CD4-positive, alpha-beta T cell (primary cell): ENCODE measurements at places on chromosomes 13 and 19. TPM values are rescaled to one million over a fixed set of nuclear protein-coding genes. Genes with fewer than 3 reads are reported as not detected.

DNA sequence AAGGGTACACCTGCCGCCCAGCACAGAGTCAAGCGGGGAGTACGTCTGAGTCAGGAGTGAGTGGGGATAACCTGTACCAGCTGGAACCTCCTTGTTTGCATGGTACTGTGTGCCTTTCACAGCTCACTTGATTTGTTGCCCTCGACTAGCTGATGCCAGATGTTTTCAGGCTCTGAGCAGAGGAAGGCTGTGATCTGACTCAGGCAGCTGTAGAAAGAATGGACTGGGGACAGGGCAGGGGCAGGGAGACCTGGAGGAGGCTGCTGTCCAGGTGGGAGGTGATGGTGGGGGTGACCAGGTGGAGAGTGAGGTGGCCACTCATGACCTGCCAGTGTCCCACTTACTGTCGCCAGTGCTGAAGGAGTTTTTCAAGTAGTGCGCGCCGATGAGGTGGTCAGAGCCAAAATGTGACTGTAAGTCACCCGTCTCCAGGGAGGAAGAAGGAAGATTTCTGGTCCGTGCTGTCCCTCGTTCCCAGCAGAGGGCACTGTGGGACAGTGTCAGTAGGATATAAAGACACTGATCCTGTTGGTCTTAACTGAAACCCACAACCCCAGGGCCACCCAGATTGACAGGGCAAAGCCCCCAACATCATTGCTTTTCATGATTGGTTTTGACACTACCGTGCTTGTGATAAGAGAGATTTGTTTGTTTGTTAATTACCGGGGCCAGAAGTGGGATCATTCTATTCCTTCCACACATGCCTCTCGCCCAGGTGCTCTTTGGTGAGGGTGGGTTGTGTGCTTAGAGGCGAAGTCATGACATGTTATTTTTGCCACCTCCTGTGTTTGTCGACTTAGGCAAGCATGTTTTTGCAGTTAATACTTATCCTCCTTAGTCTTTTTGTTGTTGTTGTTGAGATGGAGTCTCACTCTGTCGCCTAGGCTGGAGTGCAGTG lies 128.4 kb downstream of the DPF1 start:
- DNase-seq = peak; percentile 24

- DNase-seq = no peak
These were observed 37.9 kb downstream of the OR10H4 start for GRCh38 chr19:15986701-15987100.

- no peak for DNase-seq
These were observed 87.9 kb upstream of the WASF3 start for GRCh38 chr13:26469602-26470001.

DNA sequence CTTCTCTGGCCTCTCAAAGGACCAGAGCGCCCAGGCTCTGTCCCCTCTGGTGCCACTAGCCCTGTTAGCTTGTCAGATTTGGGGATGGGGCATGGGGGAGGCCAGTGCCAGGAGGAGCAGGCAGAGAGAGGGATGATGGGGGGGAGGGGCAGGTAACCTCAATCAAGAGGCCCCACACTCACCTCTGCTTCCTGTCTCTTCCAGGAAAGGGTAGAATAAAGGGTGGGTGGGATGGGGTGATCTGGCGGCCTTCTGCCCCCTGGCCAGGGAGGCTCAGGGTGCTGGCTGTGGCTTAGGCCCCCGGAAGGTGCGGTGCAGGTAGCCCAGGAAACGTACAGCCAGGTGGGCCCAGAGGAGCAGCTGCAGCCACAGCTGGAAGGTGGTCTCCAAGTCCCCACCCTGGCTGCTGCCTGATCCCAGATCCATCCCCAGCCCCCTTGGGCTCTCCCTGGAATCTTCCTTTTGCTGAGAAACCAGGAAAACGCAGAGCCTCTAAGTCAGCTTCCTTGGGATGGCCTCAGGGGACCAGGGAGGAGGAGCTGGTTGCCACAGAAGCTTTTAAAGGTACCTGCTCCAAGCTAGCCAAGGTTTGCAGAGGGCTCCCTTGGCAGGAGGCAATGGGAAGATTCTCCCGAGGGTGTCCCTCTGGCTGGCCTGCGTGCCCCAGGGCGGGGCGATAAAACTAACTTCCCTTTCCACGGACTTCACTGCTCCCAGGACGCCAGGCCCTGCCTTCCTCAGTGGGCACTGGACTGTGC lies 5.3 kb downstream of the PRKACA start:
- DNase-seq = peak; percentile 18

- DNase-seq = no peak
These were observed 7.1 kb upstream of the SAMD1 start for GRCh38 chr19:14097532-14098151.

DNA sequence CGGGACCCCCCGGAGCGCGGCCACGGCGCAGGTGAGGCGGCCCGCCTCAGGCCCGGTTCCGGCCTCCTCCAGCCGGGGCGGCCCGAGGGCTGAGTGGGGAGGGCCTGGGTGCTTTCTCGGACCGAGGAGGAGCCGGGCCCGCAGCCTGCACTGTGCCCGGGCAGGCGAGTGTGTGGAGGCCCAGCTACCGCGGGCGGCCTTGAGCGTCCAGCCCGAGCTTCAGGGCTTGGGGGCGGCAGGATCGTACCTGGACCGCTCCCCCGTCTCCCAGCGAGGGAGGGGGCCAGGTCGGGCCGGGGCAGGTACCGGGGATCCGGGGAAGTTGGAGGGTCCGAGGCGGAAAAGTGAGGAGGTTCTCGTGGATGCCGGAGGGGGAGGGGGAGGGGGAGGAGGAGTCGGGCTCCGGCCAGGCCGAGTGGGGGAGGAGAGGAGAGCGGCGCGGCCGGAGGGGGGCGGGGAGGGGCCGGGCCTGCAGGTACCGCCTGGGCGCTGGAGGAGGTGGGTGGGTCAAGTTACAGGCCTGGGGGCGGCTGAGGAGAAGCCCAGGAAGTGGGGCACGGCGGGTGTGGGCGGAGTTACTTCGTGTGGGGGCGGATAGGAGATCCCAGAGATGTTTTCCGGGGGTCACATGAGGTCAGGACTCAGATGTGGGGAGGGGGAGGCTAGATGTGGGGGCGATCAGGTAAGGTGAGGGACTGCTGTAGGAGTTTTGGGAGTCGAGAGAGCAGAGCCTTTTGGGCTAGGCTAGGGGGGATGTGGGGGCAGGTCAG lies 545 bp downstream of the NACC1 start:
- no peak for DNase-seq

- no peak for DNase-seq
These were observed 2040.3 kb upstream of the PCDH20 start for GRCh38 chr13:63455938-63456337.

DNA sequence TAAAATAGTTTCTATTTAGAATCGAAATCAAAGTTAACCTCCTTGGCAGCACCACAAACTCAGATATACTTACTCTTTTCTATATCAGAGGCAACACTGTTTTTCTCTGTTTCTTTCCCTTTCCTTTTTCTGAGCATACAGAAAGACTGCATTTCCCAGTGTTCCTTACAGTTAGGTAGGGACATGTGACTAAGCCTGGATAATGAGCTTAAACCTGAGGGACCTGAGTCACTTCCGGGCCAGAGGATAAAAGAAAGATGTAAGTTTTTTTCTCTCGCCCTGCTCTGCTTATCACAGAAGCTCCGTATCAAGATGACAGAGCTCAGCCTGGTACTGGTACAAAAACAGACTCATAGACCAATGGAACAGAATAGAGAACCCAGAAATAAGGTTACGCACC lies 531.9 kb downstream of the KLF12 start:
- DNase-seq = no peak

- no peak for DNase-seq
These were observed 15.7 kb upstream of the TIMM44 start for GRCh38 chr19:7959211-7959610.

- no peak for DNase-seq
These were observed 25.7 kb downstream of the CCDC70 start for GRCh38 chr13:51887468-51887867.

- DNase-seq = no peak
These were observed 388.1 kb upstream of the PRR20A start for GRCh38 chr13:56752636-56753035.

DNA sequence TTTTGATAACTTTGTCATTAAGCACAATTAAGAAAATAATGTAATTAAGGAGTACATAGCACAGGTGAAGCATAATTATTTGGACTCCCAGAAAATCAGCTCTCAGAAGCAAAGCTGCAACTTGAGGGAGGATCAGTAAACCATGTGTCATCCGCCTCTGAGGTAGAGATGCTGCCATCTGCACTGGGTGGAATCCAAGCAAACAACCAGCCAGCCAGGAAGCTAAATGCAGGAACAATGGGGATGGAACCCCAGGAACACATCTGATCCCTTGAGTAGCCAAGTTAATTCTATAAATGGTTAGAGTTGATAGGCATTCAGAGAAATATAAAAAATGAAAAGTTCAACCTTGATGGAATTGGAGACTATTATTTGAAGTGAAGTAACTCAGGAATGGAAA lies 520.2 kb downstream of the RFC3 start:
- no peak for DNase-seq

- no peak for DNase-seq
These were observed 16.6 kb upstream of the TNFSF14 start for GRCh38 chr19:6686628-6686975.

GRCh38 chr19:37078717-37079032 lies 442 bp downstream of the ZNF420 start:
- no peak for DNase-seq

DNA sequence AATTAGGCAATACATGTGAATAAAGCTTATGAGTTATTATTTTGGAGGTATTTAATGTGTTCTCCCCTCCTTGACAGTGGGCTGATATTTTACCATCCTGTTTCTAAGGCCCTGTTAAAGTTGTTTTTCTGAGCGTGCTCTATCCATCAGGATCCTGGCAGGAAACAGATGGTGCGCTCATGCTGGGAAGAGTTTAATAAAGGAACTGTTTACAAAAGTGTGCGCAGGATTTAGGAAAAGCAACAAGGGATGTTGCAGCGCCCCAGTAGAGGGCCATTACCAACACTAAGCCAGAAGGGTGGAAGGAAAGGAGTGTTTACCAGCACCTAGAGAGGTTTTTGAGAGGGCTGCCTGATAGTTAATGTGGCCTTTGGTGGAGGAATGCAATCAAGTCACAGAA lies 374.5 kb downstream of the KCNRG start:
- DNase-seq = no peak

- DNase-seq = no peak
These were observed 9.6 kb downstream of the ABHD13 start for GRCh38 chr13:108227651-108228272.

DNA sequence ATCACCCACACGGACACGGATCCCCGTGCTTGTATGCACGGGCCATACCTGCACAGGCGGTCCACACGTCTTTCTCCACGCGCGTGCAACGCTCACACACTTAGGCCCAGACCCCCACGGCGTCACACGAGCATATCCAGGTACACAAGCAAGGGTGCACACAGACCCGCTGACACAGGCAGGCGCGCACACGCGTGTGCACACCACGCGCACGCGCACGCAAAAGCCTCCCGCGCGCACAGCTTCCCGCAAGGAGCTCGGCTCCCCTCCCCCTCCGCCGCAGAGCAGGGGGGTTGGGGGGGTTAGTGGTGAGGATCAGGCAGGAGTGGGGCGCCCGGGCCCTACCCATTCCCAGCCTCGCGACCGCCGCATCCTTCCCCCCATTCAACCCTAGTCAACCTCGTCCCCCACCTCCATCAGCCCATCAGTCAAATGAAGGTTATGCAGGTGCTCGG lies 407 bp downstream of the RAB3A start:
- DNase-seq = peak; percentile 48

- DNase-seq = peak; percentile 94
These were observed 38.3 kb downstream of the TMED1 start for GRCh38 chr19:10797541-10798256.

DNA sequence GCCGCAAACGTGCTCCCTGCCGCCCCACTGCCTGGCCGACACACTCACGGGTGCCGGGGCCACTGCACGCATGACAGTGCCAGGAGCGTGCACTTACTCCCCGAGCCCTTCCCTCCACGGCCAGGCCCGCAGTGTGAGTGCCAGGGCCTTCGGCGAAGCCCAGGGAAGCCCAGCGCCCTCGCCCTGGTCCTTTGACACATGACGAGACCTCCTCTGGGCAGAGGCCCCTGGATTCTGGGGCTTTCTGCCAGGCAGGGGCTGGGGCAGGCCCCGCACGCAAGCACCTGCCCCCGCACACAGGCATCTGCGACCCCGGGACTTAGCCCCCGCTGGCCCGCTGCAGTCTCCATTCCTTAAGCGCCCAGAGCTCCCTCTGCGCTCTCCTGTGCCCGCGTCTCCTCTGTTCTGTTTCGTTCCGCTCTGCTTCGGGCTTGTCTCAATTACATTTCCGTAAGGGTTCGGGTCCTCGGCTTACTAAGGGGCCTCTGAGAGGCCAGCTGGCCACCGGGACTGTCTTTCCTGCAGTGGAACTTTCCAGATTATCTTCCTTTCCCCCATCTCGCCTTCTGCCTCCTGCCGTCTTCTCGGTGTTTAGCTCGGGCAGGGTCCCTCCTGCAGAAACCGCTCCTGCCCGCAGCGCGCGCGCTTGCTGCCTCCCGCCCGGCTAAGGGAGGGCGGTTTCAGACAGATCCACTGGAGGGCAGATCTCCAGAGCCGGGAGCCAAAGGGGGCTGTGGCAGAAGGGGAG lies 98.8 kb downstream of the ING1 start:
- no peak for DNase-seq

GRCh38 chr19:39297931-39298634 lies 1.9 kb downstream of the IFNL1 start:
- DNase-seq = no peak

- DNase-seq = no peak
These were observed 440.9 kb downstream of the RFC3 start for GRCh38 chr13:34258646-34259386.

The ATP7B gene
- total RNA-seq = 0.85 TPM

The FXYD3 gene
- total RNA-seq = not detected

The RGL3 gene
- total RNA-seq = not detected

The ZNF780B gene
- 11.8 TPM for total RNA-seq

The CRLF1 gene
- not detected for total RNA-seq
